ENCODE measurements at places on chromosomes 3 and 15.
A peak's percentile ranks its signal among the peaks of the same experiment; 100 is the strongest.

- DNase-seq = no peak
These were observed 4.5 kb downstream of the PROK2 start for GRCh38 chr3:71780430-71780829.

DNA sequence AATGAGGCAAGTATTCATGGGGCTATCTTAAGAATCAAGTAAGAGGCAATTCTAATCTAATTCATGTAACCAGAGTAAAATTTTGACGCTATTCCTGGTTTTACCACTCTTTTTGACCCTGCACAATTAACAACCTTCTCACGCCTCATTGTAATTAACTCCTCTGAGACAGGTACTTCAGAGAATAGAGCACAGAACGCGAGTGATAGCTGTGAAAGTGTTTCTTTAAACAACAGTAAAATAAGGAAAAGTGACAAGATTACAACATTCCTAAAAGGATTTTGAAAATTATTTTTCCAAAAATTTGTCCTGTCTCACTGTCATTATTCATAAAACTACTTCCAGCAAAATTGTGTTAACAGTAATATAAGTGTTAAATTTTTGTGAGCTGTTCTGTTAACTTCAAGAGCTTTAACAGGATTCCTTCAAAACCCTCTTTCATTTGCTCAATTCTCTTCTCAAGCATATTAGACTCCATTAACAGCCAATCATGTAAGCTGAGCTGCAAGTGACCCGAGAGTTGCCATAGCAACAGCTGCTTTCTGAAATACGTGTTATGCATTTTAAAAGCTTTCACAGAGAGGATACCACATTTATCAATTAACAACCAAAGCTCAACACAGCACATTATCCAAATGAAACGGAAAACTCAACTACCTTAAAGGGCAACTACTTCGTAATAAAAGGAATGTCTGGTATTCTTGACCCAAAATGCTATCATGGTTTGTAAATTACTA, 93.1 kb downstream of the STAG1 start:
- DNase-seq = no peak

- peak; percentile 22 for DNase-seq
These were observed 22.9 kb downstream of the FYCO1 start for GRCh38 chr3:45972534-45973402.

GRCh38 chr3:82938821-82939328, 1177.4 kb upstream of the GBE1 start:
- no peak for DNase-seq

DNA sequence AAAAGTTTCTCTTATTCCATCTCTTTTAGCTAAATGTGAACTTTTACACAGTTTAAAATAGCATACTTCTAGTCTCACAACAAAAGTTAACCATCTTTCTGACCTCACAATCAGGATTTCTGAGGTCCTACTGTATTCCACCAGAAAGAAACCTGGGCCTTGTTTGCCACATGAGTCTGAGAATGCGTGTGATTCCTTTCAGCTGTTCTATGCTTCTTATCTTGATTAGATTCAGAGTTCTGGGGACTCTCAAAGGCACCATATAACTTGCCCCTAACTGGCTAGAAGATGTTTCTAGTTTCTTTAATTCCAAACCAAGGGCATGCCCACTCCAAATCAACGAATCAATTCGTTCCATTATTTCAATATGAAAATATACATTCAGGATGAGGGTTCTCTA, 131.1 kb downstream of the ATP8B4 start:
- DNase-seq = no peak

GRCh38 chr3:192917404-192918274, at the start of gene MB21D2:
Gene MB21D2, minus strand, starts transcription at chr3:192917856. Its CDS starts 16 bp downstream, at chr3:192917840.
- DNase-seq = peak; percentile 48

GRCh38 chr3:40858364-40859115, 333.8 kb downstream of the ZNF621 start:
- no peak for DNase-seq

- no peak for DNase-seq
These were observed 1141.6 kb downstream of the IGSF11 start for GRCh38 chr3:117893001-117893400.

- DNase-seq = no peak
These were observed 391.3 kb upstream of the TPRG1 start for GRCh38 chr3:188780193-188781147.

GRCh38 chr3:179943117-179943880, 93.4 kb downstream of the PEX5L start:
- DNase-seq = no peak

DNA sequence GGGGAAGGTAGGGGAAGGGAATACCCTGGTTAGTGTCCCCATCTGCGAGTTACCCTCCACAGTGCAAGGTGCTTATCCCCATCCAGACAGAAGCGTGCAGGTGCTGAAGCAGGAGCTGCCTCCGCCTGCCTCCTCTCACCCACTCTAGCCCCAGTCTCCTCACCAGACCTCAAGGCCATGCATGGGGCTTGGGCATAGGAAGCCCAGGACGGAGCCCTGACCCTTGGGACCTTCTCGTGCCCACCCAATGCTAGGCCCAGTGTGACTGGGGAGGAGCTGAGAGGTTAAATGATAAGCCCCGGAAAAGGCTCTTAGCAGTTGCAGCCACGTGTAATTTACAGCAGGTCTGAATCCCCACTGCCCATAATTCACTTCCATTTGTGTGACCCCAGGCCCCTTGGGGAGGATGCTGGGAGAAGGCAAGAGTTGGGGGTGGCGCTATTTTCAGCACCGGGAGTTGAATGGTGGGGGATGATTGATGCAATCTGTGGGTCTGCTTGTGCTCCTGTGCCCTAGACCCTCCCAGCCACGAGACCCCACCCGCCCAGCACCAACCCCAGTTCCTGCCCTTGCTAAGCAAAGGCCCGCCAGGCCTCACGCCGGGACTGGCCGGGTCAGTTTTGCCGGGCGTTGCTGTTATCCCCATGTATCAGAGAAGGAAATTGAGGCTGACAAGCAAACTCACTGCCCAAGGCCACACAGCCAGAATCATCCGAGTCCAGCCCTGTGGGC, 14.5 kb upstream of the PLXND1 start:
- DNase-seq = no peak

- no peak for DNase-seq
These were observed 231.3 kb upstream of the SLCO3A1 start for GRCh38 chr15:91622235-91622634.

GRCh38 chr3:183591881-183592521, 36.5 kb upstream of the KLHL6 start:
- DNase-seq = peak; percentile 51

DNA sequence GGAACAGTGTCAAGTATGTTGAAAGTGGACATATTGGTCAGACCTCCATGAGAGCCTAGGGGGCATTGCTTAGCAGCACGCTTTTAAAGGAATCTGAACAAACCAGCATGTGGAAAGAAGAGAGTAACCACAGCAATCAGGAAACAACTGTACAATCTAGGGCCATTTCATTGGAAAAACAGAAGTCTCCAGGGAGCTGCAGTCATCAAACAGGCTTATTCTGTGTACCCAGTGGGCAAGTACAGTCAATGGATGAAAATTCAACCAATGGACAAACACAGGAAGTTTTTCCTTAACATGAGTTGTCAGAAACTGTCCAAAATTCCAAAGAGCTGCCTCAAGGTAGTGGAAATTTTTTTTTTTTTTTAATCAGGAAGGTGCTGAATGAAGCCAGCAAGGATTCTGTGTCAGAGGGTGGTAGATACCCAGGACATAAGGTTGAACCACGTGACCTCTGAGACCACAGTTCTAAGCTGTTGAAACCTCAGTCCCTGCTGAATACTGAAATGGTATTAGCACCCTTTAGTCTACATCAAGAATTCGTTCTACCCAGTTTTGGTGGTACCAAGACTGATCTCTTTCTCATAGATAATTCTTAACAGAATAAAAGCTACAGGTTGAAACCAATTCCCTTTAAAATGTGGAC, 4.4 kb upstream of the DLG1 start:
- no peak for DNase-seq

DNA sequence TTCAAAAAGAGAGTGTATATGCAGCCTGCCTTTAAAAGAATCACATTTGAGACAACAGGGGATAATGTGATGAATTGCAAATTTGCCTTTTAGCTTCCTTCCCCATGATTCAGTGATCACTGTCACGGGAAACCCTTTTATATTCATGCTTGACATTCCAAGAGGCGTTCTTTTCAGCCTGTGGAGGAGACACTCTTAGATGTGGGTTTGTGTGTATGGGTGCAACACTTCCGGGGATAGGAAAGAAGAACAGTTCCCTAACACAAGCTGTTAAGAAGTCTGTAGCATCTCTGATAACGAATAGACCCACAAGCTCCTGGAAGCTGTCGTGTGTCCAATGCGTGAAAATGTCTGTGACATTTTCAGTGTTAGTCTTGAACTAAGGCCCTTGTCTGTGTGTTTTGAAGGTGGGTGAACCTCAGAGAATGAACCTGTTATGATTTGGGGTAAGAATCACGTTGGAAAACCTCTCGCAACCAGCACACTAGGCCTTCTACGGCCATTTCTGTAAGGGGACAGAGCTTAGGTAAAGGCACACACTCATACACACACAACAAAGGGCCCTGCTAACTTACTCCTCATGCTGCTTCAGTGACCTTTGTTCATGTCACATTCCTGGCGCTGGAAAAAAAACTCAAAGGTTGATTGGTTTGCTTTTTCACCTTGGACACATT, 229.2 kb upstream of the ST8SIA2 start:
- no peak for DNase-seq

DNA sequence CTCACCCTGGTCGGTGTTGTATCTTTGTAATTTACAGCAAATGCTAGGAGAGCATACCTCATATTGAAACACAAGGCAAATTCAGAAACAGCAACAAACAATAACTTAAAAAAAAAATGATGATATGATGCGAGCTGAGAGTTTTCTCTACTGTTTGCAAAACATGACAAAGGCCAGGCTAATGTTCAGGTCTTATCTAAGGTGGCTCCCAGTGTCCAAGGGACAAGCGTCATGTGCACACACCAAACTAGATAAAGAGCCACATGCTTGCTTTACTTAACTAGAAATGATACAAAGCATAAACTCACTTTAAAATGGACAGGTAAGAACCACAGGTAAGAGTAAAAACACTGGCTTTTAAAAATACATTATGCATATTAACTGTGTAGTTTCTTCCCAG, 375.9 kb downstream of the FOXP1 start:
- DNase-seq = no peak

- no peak for DNase-seq
These were observed 9.1 kb upstream of the HHATL start for GRCh38 chr3:42711491-42712343.

- DNase-seq = no peak
These were observed 400.8 kb upstream of the PROK2 start for GRCh38 chr3:72185549-72186399.

DNA sequence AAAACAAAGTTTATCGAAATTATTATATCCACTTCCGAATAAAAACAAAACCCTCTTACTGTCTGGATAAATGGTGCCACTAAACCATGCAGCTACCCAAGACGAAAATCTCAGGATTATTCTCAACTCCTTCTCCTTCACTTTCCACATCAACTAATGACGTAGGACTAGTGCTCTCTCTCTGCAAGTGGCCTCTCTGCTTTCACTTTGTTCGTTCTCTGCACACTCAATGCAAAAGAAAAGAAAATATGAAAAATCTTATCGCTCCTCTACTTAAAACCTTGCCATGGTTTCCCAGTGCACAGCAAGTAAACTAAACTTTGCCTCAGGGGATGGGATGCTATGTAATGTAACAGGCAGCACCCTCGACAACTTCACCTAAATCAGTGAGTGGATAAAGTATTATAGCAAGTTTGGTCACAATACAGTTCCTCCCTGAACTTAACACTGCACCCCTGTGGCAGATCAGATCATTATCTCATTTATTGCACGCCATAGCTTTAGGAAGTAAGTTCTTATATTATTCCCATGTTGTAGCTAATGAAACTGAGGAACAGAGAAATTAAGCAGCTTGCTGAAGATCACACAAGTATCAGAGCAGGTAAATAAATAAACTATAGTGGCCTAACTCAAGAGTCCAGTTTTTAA, 262.7 kb upstream of the GADL1 start:
- no peak for DNase-seq

DNA sequence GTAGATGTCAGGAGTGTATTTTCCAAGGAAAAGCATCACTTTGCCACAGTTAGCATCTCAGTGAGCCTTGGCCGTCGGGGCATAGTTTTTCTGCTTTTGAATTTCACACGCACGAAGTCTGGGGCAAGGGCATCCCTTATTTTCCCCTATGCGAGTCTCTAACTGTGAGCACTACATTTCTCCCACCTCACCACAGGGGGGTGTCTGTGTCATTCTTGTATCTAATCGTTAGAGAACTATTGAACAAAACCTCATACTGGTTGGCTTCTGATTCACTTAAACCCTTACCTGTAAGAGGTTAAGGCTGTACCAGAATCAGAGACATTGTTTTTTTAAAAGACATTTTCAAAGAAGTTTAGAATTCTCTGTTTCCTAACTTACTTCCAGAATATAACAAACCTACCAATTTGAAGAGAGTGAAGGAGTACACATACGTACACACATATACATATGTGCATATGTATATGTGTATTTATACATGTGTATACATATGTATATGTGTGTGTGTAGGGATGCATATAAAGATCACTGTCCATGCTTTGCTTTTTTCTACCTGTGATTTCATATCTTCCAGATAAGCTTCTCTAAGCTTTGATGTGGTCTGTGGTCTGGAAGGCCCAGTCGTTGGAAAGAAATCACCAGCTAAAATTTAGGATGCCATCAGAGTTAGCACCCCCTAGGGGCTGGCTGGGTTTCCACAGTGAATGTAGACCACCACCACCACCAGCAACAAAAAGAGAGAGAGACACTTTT, 49.4 kb downstream of the MYZAP start:
- DNase-seq = no peak

DNA sequence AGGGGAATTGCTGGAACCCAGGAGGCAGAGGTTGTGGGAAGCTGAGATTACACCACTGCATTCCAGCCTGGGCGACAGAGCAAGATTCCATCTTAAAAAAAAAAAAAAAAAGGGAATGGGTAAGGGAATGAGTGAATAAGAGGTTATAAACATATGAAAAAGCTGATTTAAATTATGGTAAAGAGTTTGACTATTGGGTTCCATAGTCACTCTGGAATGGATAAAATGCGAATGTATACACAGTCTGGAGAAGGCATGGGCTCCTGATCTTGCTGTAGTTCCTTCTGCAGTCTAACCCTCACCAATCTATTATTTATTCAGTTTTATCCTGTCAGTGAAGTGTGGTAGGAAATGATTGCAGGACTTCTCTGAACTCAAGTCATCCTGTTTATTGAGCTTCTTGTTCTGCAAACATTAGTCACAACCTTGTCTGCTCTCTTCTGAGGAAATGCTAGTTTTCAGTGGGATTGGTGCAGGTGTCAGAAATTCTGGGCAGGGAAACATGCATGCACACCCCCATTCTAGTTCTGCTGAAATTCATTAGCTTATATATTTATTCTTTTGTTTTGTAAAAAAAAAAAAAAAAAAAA, 190.9 kb upstream of the CFAP20DC start:
- no peak for DNase-seq
